Keratinocyte (primary cell): ENCODE measurements at places on chromosomes 3 and 15.

GRCh38 chr15:72604794-72605193 is 49.7 kb upstream of the GOLGA6B start:
- no peak for DNase-seq
- H3K27ac ChIP-seq: no peak overlapping the region
- no peaks in the 10 kb centered on the region for H3K4me1 ChIP-seq
- no peak overlapping the region for H3K4me3 ChIP-seq

GRCh38 chr3:31288641-31289100 is 244.1 kb upstream of the STT3B start:
- H3K27ac ChIP-seq: peak overlapping the region; percentile 36
- peaks cover 47% of the 10 kb centered on the region for H3K4me1 ChIP-seq
- no peaks in the 10 kb centered on the region for H3K36me3 ChIP-seq
- DNase-seq: peak; percentile 83
- H3K27me3 ChIP-seq: no peaks in the 10 kb centered on the region

DNA sequence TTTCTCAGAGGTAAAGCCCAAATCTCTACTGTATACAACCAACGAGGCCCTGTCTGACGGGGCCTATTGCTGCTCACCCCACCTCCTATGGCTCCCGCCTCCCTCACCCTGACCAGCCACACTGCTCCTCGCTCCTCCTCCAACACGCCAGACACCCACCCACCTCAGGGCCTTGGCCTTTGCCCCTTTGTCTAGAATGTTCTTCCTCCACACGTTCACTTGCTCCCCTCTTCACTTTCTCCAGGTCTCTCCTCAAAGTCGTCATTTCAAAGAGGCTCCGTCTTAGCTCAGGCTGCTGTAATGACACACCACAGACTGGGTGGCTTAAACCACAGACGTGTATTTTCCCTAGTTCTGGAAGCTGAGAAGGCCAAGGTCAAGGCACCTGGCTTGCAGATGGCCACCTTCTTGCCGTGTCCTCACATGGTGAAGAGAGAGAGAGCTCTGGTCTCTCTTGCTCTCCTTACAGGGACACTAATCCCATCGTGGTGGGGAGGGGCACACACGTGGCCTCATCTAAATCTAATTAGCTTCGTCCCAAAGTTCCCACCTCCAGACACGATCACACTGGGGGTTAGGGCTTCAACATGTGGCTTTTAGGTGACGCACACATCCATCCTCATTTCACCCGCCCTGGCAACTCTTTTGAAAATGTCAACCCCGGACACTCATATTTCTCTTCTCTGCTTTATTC is 98.2 kb downstream of the TLE3 start:
- H3K4me1 ChIP-seq: no peaks in the 10 kb centered on the region
- peaks cover 19% of the 10 kb centered on the region for H3K27me3 ChIP-seq
- no peak overlapping the region for H3K4me3 ChIP-seq
- no peak for DNase-seq
- no peak overlapping the region for H3K27ac ChIP-seq
- H3K36me3 ChIP-seq: no peaks in the 10 kb centered on the region

GRCh38 chr3:66795365-66795764 is 202.7 kb upstream of the KBTBD8 start:
- H3K27ac ChIP-seq: no peak overlapping the region
- no peak for DNase-seq
- H3K4me1 ChIP-seq: no peaks in the 10 kb centered on the region
- H3K27me3 ChIP-seq: peaks cover 7% of the 10 kb centered on the region
- H3K4me3 ChIP-seq: no peak overlapping the region

DNA sequence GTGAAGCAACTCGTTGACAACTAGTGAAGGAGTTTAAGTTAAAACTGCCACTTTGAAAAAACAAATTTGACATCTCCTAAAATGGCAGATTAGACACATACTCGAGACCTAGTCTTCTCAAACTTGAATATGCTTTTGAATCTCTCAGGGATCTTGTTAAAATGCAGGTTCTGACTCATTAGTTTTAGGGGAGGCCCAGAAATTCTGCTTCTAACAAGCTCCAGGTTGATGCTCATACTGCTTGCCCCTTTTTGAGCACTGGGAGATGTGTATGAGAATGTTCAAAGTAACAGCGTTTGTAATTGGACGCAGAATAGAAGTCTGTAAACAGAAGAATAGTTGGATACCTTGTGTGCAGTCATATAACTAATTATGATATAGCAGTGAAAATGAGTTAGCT is 1.6 kb downstream of the C3orf38 start:
- H3K36me3 ChIP-seq: peaks cover 13% of the 10 kb centered on the region
- H3K27me3 ChIP-seq: no peaks in the 10 kb centered on the region
- H3K4me3 ChIP-seq: peak overlapping the region; percentile 87
- DNase-seq: no peak
- peaks cover 14% of the 10 kb centered on the region for H3K4me1 ChIP-seq

DNA sequence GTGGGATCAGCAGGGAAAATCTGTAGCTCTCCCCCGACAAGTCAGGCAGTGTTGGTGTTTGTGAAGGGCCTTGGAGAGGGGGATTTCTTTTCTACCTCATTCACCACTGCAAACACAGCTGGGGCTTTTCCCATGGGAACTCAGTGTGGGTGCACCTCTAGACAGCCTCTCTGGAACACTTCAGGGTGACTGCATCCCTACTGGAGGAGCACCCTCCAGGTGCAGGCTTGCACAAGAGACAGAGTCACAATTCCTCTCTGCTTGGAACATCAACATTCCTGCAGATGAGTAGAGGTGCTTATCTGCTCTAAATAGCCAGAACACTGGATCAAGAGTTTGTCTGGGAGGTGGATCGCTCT is 72.7 kb upstream of the AKAP13 start:
- no peak overlapping the region for H3K4me3 ChIP-seq
- H3K4me1 ChIP-seq: no peaks in the 10 kb centered on the region
- H3K36me3 ChIP-seq: no peaks in the 10 kb centered on the region
- no peaks in the 10 kb centered on the region for H3K27me3 ChIP-seq

GRCh38 chr3:129958755-129959154 is 15.8 kb upstream of the TRH start:
- peaks cover 10% of the 10 kb centered on the region for H3K27me3 ChIP-seq
- no peaks in the 10 kb centered on the region for H3K36me3 ChIP-seq
- DNase-seq: no peak
- H3K4me3 ChIP-seq: no peak overlapping the region
- H3K27ac ChIP-seq: no peak overlapping the region

GRCh38 chr15:88454867-88455810 is 12.0 kb downstream of the MRPL46 start:
- no peaks in the 10 kb centered on the region for H3K4me1 ChIP-seq
- H3K36me3 ChIP-seq: peaks cover 3% of the 10 kb centered on the region
- no peaks in the 10 kb centered on the region for H3K27me3 ChIP-seq
- H3K4me3 ChIP-seq: no peak overlapping the region

- H3K4me1 ChIP-seq: peaks cover 3% of the 10 kb centered on the region
- H3K27me3 ChIP-seq: no peaks in the 10 kb centered on the region
- H3K36me3 ChIP-seq: no peaks in the 10 kb centered on the region
- H3K27ac ChIP-seq: no peak overlapping the region
- H3K4me3 ChIP-seq: no peak overlapping the region
These were observed 69.6 kb downstream of the CGNL1 start for GRCh38 chr15:57445872-57446271.

- no peak overlapping the region for H3K4me3 ChIP-seq
- H3K36me3 ChIP-seq: no peaks in the 10 kb centered on the region
- no peak overlapping the region for H3K27ac ChIP-seq
- H3K27me3 ChIP-seq: no peaks in the 10 kb centered on the region
- H3K4me1 ChIP-seq: no peaks in the 10 kb centered on the region
These were observed 19.9 kb downstream of the TMEM212 start for GRCh38 chr3:171862993-171863521.

GRCh38 chr3:32440611-32441350 is 49.1 kb downstream of the CMTM7 start:
- peak; percentile 58 for DNase-seq
- H3K4me3 ChIP-seq: no peak overlapping the region
- peak overlapping the region; percentile 94 for H3K27ac ChIP-seq

GRCh38 chr3:130892759-130893375 is 1.0 kb upstream of the ATP2C1 start:
- DNase-seq: no peak
- H3K27ac ChIP-seq: peak overlapping the region; percentile 95
- H3K4me1 ChIP-seq: peaks cover 14% of the 10 kb centered on the region
- peak overlapping the region; percentile 82 for H3K4me3 ChIP-seq
- H3K36me3 ChIP-seq: no peaks in the 10 kb centered on the region

- no peak overlapping the region for H3K27ac ChIP-seq
- peaks cover 3% of the 10 kb centered on the region for H3K4me1 ChIP-seq
- H3K4me3 ChIP-seq: no peak overlapping the region
- no peaks in the 10 kb centered on the region for H3K36me3 ChIP-seq
- H3K27me3 ChIP-seq: peaks cover 31% of the 10 kb centered on the region
These were observed 1.8 kb upstream of the SCN5A start for GRCh38 chr3:38651153-38651789.

DNA sequence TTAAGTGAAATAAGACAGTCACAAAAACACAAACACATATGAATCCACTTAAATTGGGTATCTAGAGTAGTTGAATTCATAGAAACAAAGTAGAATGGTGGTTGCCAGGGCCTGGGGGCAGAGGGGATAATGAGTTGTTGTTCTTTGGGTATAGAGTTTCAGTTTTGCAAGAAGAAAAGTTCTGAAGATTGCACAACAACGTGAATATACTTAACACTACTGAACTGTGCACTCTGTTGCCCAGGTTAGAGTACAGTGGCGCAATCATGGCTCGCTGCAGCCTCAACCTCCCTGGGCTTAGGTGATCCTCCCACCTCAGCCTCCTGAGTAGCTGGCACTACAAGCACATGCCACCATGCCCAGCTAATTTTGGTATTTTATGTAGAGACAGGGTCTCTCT is 14.9 kb downstream of the GRAMD2A start:
- no peaks in the 10 kb centered on the region for H3K27me3 ChIP-seq
- H3K36me3 ChIP-seq: no peaks in the 10 kb centered on the region
- no peak overlapping the region for H3K4me3 ChIP-seq
- peaks cover 17% of the 10 kb centered on the region for H3K4me1 ChIP-seq
- no peak overlapping the region for H3K27ac ChIP-seq
- DNase-seq: no peak

- no peak overlapping the region for H3K27ac ChIP-seq
- no peaks in the 10 kb centered on the region for H3K27me3 ChIP-seq
- H3K4me1 ChIP-seq: no peaks in the 10 kb centered on the region
- H3K4me3 ChIP-seq: no peak overlapping the region
- no peak for DNase-seq
These were observed 129.8 kb downstream of the SLC9A9 start for GRCh38 chr3:143718463-143718862.

DNA sequence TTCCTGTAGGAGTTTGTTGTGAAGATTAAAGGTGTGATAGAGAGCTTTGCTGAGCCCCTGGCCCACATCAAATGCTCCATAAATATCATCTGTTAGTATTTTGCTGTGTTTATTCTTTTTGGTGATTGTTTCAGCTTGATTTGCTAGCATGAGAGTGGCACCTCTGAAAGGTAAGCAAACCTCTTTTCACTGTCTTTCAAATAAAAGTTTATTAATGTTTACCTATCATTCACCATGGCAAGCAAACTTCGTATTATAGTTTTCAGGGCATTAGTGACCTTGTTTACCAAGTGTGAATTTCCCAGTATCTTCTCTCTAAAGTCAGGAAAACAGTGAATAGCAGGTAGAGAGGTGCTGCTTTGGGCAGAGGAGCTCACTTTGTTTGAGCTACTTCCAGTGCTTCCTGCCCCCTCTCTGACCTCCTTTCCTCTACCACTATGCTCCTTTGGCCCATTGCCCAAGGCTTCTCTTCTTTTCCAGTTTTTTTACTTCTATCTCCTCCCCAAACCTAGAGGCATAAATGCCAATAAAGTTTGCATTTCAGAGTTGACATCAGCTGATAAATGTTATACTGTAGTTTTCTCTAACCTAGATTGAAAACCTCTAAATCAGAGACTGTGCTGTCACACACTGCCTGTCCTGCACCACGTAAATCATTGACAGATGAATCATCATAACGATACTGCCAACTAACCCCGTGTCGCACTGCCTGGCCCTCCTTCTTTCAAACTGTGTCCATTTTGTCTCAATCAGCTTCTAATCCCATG is 569.0 kb downstream of the TUSC7 start:
- DNase-seq: no peak
- H3K4me1 ChIP-seq: no peaks in the 10 kb centered on the region
- H3K4me3 ChIP-seq: no peak overlapping the region

DNA sequence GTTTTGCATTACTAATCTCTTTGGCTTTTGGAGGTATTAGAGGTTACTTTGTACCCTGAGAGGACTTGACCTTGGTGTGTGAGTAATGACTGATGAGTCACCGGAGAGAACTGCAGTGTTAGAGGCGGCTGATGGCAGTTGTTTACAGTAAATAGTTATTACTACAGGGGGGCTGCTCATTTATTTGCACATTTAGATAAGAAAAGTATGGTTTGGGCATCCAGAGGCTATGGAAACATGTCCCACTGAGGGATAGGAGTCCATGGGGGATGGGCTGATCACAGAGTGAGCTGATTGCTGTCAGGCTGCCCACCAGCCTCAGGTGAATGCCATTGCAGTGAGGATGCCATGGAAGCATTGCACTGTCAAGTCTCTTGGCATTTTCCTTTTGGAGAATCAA is 17.3 kb upstream of the STAC start:
- no peaks in the 10 kb centered on the region for H3K27me3 ChIP-seq
- DNase-seq: peak; percentile 46
- H3K27ac ChIP-seq: peak overlapping the region; percentile 50
- H3K4me3 ChIP-seq: peak overlapping the region; percentile 25

GRCh38 chr15:89007989-89008388 is 80.3 kb upstream of the ABHD2 start:
- no peak overlapping the region for H3K4me3 ChIP-seq
- H3K36me3 ChIP-seq: no peaks in the 10 kb centered on the region
- H3K27ac ChIP-seq: no peak overlapping the region
- H3K27me3 ChIP-seq: no peaks in the 10 kb centered on the region

- H3K36me3 ChIP-seq: no peaks in the 10 kb centered on the region
- no peaks in the 10 kb centered on the region for H3K27me3 ChIP-seq
- H3K4me3 ChIP-seq: no peak overlapping the region
- DNase-seq: no peak
These were observed 314.1 kb downstream of the NLGN1 start for GRCh38 chr3:173711619-173712018.

DNA sequence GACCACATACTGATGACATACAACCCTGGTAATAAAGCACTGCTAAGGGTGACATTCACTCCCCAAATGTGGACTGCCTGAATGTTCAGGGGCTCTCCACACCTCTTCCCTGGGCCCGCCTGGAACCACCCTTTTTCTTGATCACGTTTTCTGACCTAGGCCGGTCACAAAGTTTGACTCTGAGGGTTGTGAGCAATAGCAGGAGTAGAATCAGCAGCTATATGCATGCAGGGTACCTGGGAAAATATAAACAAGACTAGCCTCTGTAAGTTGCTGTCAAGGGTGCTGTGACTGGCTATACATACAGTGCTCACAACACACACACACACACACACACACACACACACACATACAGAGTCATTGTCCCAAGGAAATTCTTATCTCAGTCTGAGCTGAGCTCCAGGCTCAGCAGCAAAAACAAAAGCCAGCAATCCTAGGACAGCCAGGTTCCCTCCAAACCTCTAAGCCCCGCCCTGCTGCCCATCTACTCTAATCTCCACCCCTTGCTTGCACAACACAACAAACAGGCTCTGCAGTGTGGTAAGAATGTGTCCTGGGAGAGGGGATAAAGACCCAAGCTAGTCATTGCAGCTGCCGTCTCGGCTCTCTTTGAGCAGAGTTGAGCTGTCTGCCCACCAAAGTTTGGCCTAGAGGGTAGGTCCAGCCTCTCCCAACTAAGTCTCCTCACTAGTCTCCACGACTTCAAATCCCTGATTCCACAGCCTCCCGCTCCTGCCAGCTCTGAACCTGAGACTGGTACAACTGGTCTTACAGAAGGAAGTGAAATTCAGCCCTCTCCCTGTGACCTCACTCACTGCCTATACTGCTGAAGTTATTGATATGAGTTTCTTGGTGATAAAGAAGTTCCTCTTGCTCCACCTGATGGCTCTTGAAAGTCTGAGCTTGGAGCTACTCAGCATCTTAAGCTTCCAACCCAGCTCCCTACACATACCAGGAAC is 2.2 kb downstream of the BMF start:
- no peaks in the 10 kb centered on the region for H3K27me3 ChIP-seq
- peak overlapping the region; percentile 12 for H3K4me3 ChIP-seq
- no peak overlapping the region for H3K27ac ChIP-seq
- H3K36me3 ChIP-seq: no peaks in the 10 kb centered on the region
- DNase-seq: no peak
